Cerebellum (tissue), 4 donors: ENCODE measurements at places on chromosomes 5 and 9. TPM values are rescaled to one million over a fixed set of nuclear protein-coding genes. Genes with fewer than 3 reads are reported as not detected.

GRCh38 chr9:12956805-12957204 lies 182.0 kb downstream of the LURAP1L start:
- no peak for DNase-seq

DNA sequence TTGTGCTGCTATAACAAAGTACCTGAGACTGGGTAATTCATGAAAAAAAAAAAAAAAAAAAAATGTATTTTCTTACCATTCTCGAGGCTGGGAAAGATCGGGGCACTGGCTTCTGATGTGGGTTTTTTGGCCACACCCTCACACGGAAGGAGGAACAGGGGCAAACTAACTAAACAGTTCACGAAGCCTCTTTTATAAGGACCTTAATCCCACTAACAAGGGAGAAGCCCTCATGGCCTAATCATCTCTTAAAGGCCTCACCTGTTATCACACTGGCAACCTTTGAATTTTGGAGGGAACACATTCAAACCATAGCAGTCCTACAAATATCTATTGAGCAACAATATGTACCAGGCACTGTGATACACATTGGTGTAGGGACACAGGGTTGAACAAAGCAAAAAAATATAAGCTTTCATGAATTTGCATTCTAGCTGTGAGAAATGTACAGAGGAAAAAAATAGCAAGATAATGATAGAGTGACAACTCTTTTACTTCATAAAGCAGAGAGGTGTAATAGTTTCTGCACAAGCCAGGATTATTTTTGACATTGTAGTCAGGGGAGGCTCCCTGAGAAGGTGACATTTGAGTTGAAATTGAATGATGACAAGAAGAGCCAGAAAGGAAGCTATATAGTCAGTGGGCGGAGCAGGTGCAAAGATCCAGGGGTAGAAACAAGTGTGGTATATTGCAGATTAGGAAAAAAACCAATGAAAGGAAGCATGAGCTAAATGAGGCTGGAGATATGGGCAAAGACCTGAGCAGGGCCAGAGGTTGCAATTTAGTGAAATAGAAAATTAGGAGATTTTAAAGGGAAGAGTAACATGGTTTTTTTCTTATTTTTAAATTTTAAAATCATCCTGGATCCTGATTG lies 68.1 kb upstream of the GRAMD2B start:
- DNase-seq = no peak

DNA sequence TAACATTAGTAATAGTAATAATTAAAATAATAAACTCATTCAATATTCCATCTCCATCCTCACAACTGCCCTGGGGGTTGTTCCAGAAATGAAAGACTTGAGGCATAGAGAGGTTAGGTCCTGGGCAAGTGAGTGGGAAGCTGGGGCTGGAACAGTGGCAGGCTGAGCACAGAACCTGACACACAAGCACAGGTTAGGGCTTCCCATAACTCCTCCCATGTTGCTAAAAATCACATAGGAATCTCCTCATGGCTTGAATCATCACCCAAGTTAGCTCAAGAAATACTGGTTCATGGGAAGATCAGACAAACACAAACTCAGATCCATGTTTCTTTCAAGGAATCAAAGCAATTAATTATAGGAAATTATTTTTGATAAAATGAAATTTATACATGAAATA lies 487.7 kb downstream of the SEMA5A start:
- no peak for DNase-seq

GRCh38 chr5:32280656-32281081 lies 32.1 kb downstream of the MTMR12 start:
- DNase-seq = no peak

GRCh38 chr9:81532251-81532650 lies 157.1 kb downstream of the TLE1 start:
- DNase-seq = no peak

- DNase-seq = no peak
Measured at GRCh38 chr5:14743601-14744295, 79.2 kb downstream of the OTULIN start.

Gene LHX2
- 0.64 TPM for total RNA-seq

GRCh38 chr9:76810377-76810957 lies 46.2 kb downstream of the PCA3 start:
- DNase-seq = peak; percentile 64

DNA sequence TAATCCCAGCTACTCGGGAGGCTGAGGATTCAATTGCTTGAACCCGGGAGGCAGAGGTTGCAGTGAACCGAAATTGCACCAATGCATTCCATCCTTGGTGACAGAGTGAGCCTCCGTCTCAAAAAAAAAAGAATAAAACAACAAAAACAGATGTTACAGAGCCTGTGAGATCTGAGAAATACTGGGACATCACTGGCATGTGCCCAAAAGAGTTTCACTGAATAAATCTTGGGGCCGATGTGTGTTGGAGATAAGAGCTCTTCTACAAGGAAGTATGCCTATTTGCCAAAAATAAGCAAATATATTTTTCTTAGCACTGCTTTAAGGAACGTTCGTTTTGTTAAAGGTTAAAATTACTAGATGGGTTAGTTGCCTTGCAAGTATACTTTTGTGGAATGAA lies 55.1 kb downstream of the KIAA1958 start:
- DNase-seq = no peak

DNA sequence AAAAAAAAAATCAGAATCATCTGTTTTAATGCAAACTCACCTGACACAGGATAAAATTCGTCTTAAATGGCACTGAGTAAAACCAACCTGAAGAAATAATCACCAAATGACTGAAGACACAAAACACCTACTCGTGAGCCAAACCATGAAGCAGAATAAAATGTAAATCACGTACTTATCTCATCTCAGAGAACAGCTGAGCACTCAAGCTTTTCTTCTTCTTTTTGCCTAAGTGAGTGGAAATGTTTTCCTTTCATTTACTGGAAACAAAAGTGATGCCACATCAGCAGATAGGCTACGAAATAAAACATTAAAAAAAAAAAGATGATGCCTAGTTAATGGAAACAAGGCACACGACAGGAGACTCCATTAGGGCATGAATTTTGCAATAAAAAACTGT lies 36.4 kb downstream of the ATPSCKMT start:
- no peak for DNase-seq

DNA sequence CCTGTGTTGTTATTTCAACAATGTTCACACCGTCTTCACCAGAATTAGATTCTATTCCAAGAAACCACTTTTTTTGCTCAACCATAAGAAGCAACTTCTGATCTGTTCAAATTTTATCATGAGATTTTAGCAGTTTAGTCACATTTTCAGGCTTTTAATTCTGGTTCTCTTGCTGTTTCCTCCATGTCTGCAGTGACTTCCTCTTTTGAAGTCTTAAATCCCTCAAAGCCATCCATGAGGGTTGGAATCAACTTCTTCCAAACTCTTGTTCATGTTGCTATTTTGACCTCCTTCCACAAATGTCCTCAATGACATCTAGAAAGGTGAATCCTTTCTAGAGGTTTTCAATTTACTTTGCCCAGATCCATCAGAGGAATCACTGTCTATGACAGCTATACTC lies 25.7 kb upstream of the ENTREP1 start:
- DNase-seq = no peak

Gene TOR4A
- total RNA-seq = 0.91 TPM
